ENCODE measurements at places on chromosomes 2 and 18.

GRCh38 chr2:156333951-156334495, 1.5 kb upstream of the NR4A2 start:
- peak; percentile 81 for DNase-seq

DNA sequence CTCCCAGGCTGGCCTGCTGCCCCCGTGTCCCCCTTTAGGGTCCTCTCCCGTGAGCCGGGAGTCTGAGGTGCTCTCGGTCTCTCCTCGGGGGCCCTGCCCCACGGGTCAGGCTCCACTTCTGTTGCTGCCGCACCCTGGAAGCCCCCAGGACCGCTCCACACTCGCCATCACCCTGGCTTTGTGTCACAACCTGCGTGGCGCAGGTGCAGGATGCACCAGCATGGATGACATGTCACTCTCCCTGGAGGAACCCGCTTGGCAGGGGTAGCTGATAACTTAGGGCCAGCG, 10.8 kb upstream of the ARHGEF4 start:
- DNase-seq: no peak

DNA sequence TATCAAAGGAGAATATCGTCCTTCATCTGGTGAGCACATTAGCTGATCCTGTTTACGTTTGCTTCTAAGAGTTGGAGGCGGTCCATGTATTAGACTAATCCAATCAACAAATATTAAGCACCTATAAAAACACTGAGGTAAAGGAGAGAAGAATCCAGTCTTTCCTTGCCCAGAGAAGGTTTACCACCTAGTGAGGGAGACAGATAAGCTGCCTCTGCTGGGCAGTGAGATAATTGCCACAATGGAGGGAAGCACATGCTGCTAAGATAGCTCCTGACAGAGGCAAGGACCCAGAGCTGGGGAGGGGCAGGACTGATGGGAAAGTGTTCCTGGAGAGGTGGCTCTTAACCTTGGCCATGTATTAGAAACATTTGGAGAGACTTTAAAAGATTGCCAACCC, 36.7 kb upstream of the ST8SIA5 start:
- peak; percentile 67 for DNase-seq

- peak; percentile 87 for DNase-seq
Measured at GRCh38 chr18:32714571-32715148, 58.2 kb downstream of the KLHL14 start.

GRCh38 chr2:119574108-119574815, 30.0 kb downstream of the CFAP221 start:
- no peak for DNase-seq

GRCh38 chr2:241532168-241532567, 23.8 kb upstream of the STK25 start:
- DNase-seq: no peak

DNA sequence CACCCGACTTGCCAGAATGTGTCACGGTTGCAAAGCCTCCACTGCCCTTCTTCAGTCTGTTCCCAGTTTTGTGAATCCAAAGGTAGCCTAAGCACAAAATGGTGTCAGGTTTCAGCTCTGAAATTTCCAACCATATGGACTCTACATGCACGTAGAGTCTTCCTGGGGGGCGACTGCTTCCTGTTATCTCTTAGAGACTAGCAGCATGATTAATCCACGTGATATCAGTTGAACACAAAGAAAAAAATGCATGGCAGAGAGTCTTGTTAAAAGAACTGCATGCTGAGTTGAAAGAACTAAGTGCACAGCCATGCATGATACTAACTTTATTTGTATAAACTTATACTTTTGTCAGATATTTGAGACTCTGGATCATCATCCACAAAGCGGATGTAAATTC, 404.4 kb downstream of the SOCS6 start:
- DNase-seq: no peak

DNA sequence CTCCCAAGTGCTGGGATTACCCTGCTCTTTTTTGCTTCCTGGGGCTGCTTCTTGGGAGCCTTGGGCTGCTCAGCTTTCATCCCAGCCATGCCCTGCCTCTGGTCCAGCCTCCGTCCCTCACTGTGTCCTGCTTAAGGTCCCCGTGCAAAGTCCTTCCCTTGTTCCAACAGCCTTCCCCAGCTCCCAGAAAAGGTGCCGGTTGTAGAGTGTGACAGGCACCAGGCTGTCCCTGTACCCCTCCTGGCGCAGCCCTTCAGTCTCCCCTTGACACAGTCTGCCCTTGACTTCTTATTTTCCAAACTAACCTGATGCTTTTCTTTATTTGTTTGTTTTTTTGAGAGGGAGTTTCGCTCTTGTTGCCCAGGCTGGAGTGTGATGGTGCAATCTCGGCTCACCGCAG, 20.1 kb upstream of the ALPI start:
- no peak for DNase-seq

DNA sequence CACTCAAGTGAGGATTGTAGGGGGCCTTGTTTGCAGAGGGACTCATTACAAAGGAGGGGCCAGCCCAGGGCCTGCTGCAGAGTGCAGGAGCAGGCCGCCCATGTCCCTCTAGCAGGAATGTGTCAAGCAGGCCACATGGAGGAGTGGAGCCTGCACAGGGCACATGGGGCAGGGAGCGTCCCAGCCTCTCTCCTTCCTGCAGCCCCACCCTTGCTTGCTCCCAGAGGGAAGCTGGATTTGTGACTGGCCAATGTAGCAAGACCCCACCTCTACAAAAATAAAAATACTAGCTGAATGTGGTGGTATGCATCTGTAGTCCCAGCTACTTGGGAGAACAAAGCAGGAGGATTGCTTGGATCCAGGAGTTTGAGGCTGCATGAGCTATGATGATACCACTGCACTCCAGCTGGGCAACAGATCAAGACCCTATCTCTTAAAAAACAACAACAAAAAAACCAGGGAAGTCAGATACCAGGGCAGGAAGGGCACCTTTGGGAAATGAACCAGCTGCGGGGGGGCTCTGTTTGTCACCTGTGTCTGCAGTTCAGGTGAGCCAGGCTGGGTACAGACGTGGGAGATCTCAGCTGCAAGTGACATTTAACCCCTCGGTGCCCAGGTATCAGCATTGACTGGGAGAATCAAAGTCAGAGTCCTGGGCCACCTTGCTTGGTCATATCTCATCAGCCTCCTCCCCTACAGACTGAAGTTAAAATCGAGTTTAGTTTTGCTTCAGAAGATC, 27.7 kb downstream of the IMPA2 start:
- DNase-seq: no peak

- no peak for DNase-seq
Measured at GRCh38 chr18:28147674-28148171, 29.2 kb downstream of the CDH2 start.

DNA sequence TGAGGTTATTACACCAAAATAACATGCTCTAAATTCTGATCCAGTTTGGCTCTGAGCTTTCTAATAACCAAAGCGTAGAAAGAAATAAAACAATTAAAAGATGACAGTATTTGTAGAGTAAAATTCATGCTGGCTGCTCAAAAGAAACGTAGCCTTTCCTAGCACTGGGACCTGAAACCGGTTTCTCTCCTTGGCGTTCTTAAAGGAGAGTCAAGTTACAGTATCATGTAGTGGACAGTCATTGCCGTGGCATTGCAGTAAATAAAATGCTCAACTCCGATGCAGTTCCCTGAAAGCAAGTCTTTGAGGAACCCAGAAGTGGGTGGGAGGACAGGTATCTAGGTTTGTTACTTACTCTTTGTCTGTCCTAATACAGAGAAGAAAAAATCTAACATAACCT, 52.7 kb upstream of the ITM2C start:
- no peak for DNase-seq

- no peak for DNase-seq
Measured at GRCh38 chr2:218754781-218755180, 27.2 kb upstream of the CYP27A1 start.

- no peak for DNase-seq
Measured at GRCh38 chr2:224085811-224086210, 46.7 kb upstream of the SERPINE2 start.

- DNase-seq: peak; percentile 41
Measured at GRCh38 chr2:34423301-34423700, 824.2 kb upstream of the FAM98A start.

DNA sequence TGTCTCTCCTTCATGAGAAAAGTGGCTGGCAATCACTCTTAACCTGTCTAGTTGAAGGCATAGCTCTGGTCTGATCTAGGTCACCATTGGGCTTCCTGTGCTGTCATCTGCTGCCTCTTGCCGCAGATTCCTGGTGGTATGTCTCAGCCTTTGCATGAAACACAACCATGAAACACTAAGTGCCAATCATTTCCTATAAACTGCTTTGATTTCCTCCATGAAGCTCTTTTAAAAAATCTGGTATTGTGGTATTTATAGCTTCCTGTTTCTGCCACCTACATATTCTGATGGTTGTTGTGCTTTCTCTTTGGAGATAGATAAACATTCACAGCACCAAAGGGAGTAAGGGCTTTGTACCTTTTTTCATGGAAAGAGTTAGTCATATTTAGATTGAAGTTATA, 120.0 kb upstream of the EPC2 start:
- DNase-seq: no peak

DNA sequence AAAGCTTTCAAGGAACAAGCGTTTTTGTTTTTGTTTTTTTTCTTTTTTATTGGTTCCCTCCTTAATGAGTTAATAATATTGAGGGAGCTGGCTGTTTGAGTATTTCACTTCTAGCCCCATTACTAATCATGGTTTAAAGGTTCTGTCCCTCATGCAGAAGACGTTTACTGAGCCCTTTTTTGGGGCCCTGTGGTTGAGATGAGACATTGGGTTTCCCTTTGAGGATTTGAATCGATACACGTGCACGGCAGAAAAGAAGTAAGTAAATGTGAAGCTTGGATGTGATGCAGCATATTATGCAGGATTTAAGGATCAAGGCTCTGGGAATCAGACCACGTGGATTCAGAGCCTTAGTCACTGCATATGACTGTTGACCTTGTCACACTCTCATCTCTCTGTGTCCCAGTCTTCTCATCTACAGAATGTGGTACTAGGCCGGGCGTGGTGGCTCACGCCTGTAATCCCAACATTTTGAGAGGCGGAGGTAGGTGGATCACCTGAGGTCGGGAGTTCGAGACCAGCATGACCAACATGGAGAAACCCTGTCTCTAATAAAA, 1.0 kb upstream of the CHST10 start:
- no peak for DNase-seq

DNA sequence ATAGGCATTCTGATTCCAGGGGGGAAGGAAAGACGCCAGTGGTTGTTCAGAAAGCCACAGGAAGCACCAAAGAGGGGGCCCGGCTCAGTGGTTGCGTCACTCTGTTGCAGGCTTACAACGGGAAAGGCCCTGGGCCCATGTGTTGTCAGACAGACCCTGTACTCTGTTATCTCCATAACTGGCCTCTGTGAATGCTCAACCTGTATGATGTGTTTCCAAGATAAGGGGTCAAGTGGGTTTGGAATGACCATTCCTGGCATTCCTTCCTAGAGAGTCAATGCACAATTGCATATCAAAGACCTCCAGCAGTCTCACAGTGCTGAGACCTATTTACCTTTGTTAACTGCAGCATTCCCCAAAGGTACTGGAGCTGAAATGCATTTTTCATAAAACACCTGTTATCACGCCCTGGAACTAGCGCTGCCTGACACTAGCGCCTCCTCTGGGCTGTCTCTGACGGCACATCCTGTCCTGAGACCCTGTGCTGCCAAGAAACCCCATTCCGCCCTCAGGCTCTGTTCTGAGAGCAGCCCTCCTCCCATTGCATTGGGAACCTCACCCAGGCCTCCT, 13.2 kb upstream of the LRRFIP1 start:
- DNase-seq: peak; percentile 92

- no peak for DNase-seq
Measured at GRCh38 chr2:3470856-3471737, 48.2 kb downstream of the ADI1 start.

- no peak for DNase-seq
Measured at GRCh38 chr2:43114210-43114609, 112.2 kb downstream of the ZFP36L2 start.

GRCh38 chr18:61388010-61388409, 54.8 kb downstream of the CDH20 start:
- DNase-seq: no peak

DNA sequence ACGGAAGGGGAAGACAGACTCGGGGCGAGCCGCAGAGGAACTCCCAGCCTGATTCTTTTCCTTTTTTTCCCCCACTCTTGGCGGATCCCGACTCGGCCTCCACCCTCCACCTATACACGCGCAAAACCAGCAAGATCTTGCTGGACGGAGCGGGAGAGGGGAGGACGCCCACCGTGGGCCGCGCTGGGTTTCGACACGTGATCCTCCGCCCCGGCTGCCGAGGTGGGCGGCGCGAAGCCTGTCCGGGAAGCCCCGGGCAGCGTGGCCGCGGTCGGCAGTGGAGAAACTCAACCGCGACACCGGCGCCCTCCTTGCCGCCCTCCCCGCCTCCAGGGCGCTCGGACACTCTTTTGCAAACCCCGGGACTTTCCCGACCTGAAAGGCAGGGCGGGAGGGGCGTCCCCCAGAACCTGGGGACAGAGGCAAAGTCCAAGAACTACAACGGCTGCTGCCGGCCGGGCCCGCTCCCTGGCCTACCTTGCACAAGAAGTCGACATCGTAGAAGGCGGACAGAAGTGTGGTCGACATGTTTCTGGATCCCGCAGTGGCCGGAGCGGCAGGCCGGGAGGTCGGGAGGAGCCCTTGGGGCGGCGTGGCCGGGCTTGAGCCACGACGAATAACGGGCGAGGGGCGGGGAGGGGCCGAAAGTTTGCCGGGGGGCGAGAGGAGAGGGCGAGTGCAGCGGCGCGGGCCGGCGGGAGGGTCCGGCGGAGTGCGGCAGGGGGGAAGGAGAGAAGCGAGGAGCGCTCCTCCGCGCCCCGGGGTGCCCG, 433 bp downstream of the ZFP36L2 start:
- peak; percentile 56 for DNase-seq

- DNase-seq: peak; percentile 73
Measured at GRCh38 chr2:84970868-84971509, at the start of gene KCMF1. TSS of gene KCMF1 (plus strand) at chr2:84971161. CDS start at chr2:84971452, 291 bp downstream.

DNA sequence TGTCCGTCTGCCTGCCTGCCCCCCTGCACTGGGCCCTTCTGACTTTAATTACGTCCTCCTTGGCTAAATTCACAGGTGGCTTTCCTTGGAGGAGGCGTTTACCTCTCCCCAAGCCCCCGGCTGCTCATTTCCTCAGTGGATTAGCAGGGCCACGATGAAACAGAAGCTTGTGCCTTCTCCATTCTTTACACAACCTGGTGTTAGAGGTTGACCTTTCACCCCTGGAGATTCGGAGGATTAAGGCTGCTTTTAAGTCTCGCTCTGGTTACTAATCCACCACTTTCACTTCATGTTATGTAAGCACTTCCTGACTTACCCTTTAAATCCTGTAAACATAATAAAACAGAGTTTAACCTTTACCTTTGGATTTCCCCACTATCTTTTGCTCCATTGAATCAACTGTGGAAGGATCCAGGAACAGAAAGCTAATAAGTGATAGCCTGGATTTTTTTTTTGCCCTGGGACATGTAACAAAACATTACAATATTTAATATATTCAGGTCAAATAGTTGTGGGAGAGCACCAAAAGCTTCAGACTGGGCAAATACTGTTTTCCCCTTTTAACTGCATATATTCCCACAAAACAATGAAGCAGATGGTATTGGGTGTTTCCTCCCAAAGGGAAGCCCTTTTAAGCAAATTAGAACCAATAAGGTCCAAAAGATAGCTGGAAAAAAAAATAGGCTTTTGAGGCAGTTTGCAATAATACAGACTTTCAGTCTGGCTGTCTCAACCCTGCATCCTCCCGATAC, 370.2 kb downstream of the EN1 start:
- no peak for DNase-seq

Measured in GM23338 (cell line).